ENCODE measurements at places on chromosomes 16 and 17.

- no peak for DNase-seq
Measured at GRCh38 chr17:40857535-40857934, 9.5 kb downstream of the KRT12 start.

- DNase-seq: no peak
Measured at GRCh38 chr16:50284131-50284911, 18.0 kb downstream of the ADCY7 start.

- DNase-seq: peak; percentile 59
Measured at GRCh38 chr17:3754458-3755334, 31.0 kb downstream of the HASPIN start.

- no peak for DNase-seq
Measured at GRCh38 chr17:71613996-71614395, 506.8 kb upstream of the SOX9 start.

GRCh38 chr16:30875871-30876801 is 17.7 kb downstream of the BCL7C start:
- peak; percentile 62 for DNase-seq

GRCh38 chr17:45951403-45951802 is 47.6 kb upstream of the STH start:
- no peak for DNase-seq

DNA sequence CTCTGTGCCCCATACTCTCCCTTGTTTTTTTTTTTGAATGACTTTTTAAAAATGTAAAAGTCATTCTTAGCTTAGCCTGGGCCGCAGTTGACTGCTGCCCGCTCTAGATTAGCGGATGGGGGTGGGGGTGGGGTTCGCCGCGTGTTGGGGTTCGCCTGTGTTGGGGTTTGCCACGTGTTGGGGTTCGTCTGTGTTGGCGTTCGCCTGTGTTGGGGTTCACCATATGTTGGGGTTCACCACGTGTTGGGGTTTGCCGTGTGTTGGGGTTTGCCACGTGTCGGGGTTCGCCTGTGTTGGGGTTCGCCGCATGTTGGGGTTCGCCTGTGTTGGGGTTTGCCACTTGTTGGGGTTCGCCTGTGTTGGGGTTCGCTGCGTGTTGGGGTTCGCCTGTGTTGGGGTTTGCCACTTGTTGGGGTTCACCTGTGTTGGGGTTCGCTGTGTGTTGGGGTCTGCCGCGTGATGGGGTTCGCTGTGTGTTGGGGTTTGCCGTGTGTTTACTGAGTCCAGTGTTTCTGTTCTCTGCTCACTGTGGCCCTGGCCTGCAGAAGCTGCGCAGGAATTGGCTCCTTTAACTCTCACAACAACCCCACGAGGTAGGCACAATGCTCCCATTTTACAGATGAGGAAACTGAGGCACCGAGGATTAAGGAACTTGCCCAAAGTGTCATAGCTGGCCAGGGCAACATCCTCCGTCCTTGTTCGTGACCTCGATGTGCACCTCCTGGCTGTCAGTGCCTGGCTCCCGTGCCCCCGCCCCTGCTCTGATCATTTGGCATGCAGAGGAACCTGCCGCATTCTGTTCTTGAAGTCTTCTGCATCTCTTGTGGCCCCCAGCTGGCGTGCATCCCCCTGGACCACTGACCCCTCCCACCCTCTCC is 96.6 kb upstream of the CIBAR2 start:
- DNase-seq: no peak

GRCh38 chr17:7633093-7633492 is 3.2 kb downstream of the SHBG start:
- DNase-seq: no peak

- no peak for DNase-seq
Measured at GRCh38 chr17:51391982-51392654, 131.8 kb downstream of the UTP18 start.

- no peak for DNase-seq
Measured at GRCh38 chr17:19719355-19720209, 3.2 kb upstream of the SLC47A2 start.

GRCh38 chr17:77726549-77727006 is 231.9 kb upstream of the TNRC6C start:
- DNase-seq: no peak

DNA sequence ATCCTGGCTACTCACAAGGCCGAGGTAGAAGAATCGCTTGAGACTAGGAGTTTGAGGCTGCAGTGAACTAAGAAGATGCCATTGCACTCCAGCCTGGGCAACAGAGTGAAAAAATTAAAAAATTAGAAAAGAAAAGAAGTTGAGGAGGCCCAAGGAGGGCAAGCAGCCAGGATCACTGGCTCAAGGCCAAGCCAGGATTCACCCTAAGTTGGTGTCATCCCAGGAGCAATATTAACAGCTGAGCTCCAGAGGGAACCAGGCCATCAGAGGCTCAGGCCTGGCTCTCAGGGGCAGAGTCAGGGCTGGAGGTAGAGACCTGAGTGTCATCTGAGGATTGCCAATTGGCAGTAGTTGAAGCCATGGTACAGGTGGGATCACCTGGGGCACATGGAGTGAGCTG is 20.7 kb downstream of the DRC3 start:
- DNase-seq: no peak

DNA sequence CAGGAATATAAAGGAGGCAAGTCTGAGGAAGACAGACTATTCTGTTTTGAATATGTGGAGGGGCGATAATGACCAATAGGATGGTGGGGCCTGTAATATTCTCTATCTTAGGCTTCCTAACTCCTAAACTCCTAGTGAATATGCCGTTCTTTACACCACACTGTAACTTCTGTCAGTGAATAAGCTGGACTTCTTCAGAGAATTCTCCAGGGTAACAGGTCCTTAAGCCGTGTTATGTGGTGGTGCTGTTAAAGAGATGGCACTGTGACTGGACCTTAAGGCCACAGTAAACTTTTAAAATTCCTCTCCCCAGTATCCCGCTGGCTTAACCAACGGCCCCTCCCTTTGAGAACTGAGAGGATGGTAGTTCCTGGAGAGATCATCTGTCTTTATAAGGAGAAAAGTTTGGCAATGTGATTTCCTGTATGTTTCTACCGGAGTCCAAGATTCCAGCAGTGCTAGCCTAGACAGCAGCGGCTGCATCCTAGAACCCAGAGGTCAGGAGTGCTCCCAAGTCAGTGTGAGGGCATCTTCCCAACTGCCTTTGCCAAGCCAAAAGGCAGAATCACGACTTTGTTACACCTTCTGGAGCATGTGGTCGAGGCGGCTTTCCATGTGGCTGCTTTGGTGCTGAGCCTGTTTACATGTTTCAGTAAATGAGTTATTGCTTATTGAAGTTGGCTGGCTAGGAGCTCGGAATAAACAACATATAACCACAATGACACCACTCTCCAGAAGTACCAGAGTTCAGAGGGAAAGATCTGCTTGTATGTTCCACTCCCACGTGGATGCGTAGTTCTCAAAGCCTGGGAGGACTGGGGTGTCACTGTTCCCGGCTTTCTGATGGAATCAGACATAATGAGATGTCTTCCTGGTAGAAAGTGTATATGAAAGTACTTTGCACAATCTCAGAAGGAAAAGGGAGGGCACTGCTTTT is 41.0 kb downstream of the TUBD1 start:
- no peak for DNase-seq

GRCh38 chr17:50184611-50185398 is 16.6 kb downstream of the COL1A1 start:
- no peak for DNase-seq

DNA sequence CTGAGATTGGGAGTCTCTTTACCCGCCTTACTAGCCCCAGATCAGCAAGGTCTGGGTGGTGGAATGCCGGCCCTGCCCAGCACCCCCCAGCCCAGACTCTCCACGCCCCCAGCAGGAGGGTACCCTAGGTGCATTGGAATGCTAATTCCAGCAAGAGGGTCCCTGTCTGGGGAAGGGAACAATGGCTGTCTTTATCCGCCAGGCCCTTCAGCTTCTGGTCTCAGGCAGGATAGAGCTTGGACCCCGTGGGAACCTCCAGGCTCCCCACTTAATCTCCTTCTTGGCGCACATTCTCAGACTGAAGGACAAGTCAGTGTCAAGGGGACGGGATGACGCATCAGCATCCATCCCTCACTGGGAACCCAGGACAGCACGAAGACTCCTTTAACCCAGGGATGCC is 85.1 kb downstream of the LITAF start:
- DNase-seq: no peak

GRCh38 chr16:83706394-83706793 is 101.4 kb upstream of the HSBP1 start:
- no peak for DNase-seq

DNA sequence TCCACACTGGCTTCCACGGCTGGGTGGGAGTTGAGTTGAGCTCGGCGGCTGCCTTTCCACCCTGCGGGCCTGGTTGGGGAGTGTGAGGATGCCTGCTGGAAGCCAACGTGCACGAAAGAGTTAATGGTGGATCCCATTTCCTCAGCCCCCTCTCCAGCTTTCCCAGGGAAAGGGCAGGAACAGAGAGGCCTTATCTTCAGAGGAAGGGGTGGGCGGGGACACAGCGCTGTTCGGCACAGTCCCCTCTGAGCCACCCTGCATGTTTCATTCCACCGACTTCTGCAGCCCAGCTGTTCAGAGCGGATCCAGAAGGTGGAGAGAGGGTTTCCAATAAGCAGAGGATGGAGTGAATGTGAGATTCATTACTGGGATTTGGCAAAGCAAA is 295.3 kb downstream of the SEC14L1 start:
- DNase-seq: no peak

DNA sequence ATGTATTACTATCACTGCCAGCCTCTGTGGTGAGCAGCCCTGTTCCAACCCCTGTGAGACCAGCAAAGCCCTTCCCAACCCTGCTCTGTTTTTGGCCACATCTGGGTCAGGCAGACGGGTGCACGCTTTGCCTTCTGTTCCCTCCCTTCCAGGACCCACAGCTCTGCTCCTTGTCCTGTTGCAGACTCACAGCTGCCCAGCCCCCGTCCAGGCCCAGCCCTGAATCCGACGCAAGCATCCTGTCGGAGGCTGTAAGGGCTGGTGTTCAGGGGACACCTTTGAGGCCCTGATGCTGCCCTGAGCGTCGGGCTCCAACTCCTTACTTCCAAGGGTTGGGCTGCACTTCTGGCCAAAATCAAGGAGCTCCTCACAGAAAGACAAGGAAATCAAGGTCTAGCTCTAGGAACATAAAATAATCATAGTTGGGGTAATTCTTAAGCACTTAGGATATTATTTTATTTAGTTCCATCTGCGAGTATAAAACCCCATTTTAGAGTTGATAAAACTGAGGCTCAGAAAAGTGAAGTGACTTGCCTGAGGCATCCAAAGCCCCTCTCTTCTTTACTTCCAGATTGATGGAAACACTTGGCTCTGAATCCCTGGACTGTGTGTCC is 14.3 kb upstream of the SRCIN1 start:
- DNase-seq: no peak

DNA sequence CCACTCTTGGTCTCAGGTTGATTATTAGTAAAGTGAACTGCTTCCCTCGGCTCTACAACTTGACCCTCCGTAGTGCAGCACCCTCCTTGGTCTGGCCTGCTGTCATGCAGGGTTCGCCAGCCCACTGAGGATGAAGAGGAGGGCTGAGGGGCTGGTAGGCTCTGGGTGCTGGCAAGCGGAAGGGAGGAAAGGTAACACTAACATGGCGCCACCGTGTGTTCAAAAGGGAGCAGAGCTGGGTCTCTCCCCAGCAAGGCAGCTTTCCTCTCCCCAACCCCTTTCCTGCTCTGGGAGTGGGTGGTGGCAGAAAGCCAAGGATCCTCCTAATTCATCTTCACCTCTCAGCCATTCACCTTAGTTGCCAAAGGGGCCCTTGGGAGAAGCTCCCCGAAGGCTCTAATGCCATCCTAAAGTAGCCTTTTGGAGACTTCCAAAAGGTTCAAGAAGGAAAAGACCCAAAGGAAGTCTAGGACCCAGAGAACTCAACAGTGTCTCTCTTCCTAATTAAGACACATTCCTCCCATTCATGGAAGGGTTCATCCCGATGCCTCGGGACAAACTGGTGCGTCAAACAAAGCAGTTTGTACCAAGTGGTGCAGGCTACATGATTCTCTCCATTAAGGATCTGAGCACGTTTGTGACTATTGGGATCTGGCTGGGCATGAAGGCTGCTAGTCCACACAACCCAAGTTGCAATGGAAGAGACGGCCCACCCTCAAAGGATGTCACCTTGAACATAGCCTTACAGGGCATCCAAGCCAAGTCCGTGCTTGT is 90.8 kb upstream of the TOB1 start:
- peak; percentile 54 for DNase-seq

GRCh38 chr16:2756288-2757015 is 4.0 kb downstream of the SRRM2 start:
- no peak for DNase-seq

- no peak for DNase-seq
Measured at GRCh38 chr17:81806461-81807209, 2.7 kb downstream of the GCGR start.

- no peak for DNase-seq
Measured at GRCh38 chr16:49858200-49859124, 2.5 kb upstream of the ZNF423 start.

DNA sequence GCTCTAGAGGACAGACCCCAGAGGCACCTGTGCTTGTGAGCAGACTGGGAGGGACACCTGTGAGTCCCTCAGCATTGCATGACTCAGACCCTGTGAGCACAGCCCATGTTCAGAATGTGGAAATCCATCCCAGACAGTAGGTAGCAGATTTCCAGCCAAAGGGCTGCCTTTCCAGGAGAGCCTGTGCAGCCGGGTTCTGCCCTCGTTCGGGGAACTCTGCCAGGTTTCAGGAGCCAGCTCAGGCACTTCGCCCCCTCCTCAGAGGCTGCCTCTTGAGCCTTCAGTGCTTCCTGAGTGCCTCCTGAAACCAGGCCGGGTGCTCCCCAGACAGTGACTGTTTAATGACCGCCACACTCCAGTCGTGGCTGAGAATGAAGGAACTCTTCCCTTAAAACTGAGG is 23.3 kb upstream of the SDR42E2 start:
- DNase-seq: no peak

GRCh38 chr16:1288813-1289476 is 20.5 kb upstream of the UBE2I start:
- DNase-seq: no peak

DNA sequence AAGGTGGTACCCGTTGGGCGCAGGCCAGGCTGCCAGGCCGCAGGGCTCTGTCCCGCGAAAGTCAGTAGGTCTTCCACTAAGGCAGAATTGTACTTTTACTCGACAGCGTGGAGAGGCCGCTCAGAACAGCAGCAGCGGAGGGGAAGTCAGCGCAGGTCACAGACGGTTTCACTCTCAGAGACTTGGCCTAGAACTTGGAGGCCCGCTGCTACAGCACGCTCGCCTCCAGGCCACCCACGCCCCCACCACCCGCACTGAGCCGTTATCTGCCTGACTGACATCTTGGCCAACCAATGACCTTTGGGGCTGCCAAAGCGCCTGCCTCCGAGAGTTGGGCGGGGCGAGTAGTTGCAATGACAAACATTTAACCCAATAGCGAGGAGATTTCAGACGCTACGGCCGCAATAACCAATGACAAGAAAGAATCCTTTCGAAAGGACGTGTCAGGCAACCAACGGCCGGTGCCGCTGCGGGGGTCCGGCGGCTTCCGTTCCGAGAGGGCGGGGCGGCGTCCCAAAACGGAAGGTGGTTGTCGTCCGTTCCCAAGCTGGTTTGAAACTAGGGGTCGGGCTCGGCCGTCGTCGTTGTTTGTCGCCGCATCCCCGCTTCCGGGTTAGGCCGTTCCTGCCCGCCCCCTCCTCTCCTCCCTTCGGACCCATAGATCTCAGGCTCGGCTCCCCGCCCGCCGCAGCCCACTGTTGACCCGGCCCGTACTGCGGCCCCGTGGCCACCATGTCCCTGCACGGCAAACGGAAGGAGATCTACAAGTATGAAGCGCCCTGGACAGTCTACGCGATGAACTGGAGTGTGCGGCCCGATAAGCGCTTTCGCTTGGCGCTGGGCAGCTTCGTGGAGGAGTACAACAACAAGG is at the start of gene DCAF7:
Gene DCAF7, plus strand, starts transcription at position 532 of the 871 bp plus-strand sequence. Its CDS starts 201 bp downstream, at position 733.
- DNase-seq: peak; percentile 100

GRCh38 chr17:82180776-82181528 is 31.7 kb downstream of the CCDC57 start:
- DNase-seq: no peak

GRCh38 chr16:1525871-1526607 is 7.4 kb upstream of the TMEM204 start:
- no peak for DNase-seq
